ENCODE measurements at places on chromosomes 7 and 10.
A peak's percentile ranks its signal among the peaks of the same experiment; 100 is the strongest.

DNA sequence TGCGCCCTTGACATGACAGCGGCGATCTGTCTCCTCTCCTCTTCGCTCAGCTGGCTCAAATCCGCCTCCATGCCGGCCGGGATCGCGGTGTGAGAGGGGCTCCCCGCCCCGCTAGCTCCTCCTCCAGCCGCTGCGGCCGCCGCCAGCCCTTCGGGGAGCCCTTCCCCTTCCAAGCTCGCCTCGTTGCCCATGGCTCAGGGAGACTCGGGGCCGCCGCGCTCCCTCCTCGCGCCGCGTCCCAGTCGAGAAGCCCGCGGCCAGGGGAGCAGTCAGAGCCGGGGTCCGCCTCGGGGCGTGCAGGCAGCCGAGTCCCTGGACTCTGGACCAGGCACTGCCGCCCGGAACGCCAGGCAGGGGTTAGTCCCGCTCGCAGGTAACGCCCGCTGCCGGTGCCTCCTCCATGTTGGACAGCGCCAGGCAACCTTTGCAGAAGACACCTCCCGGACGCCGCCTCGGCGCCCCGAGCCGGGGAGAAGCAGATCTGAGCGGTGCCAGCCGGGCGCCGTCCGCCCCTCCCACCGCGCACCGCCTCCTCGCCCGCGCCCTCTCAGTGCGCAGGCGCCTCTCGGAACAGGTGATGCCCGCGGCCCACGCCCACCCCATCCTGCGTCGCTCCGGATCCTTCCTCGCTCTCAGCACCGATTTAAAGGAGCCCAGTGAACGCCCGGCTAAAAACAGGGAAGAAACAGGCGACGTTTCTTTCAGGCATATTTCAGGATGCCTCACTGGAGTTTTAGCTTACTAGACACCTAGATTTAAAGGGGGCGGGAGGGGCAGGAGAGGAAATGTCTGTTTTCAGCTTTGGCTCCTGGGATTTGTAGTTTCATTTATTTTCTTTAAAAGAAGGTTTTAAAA, at the start of gene PCLO:
TSS of gene PCLO (minus strand) at position 483 of the 855 bp plus-strand sequence. CDS start at position 191, 292 bp downstream.
- peak; percentile 90 for DNase-seq

- no peak for DNase-seq
Measured at GRCh38 chr7:66170309-66171231, 34.6 kb upstream of the TPST1 start.

DNA sequence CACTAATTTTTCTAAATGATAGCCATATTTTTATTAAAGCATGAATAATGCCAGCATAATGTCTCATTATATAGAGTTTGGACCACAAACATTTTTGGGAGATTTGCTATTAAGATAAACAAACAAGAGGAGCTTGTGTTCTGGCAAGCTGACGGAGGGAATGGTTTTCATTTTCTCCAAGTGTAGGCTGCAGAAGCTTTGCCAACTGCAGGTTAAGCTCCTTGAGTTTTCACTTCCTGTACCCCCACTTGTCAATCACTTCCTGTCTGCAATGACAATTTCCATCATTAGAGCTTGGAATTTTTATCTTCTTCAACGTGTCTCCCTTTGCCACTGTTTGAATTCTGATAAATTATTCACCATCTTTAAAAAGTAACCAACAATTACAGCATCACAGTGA, 13.4 kb downstream of the EBF3 start:
- no peak for DNase-seq

GRCh38 chr7:83613232-83613631, 35.7 kb downstream of the SEMA3E start:
- no peak for DNase-seq

DNA sequence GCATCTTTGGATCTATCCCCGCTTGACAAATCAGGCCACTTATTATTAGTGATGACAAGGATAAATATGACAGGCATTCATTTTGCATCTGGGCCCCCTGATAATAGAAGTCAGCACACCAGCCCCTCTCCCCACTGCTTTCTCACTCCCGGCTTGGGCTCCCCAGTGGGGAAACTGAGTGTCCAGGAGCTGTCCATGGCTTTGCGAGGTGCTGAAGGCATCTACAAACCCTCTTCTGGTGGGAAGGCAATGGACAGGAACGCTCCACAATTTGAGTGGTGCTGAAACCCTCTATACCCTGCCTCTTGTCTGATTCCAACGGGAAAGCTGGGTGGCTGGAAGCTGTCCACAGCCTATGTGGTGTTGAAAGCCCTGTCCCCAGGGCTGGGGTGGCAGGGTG, 61.7 kb upstream of the PCBD1 start:
- no peak for DNase-seq

- peak; percentile 49 for DNase-seq
Measured at GRCh38 chr10:93993782-93994437, at the start of gene PLCE1. TSS of gene PLCE1 (plus strand) at chr10:93993931. CDS start at chr10:94031047, 37,116 bp downstream.

- no peak for DNase-seq
Measured at GRCh38 chr10:48309711-48310226, 3.3 kb downstream of the MAPK8 start.

DNA sequence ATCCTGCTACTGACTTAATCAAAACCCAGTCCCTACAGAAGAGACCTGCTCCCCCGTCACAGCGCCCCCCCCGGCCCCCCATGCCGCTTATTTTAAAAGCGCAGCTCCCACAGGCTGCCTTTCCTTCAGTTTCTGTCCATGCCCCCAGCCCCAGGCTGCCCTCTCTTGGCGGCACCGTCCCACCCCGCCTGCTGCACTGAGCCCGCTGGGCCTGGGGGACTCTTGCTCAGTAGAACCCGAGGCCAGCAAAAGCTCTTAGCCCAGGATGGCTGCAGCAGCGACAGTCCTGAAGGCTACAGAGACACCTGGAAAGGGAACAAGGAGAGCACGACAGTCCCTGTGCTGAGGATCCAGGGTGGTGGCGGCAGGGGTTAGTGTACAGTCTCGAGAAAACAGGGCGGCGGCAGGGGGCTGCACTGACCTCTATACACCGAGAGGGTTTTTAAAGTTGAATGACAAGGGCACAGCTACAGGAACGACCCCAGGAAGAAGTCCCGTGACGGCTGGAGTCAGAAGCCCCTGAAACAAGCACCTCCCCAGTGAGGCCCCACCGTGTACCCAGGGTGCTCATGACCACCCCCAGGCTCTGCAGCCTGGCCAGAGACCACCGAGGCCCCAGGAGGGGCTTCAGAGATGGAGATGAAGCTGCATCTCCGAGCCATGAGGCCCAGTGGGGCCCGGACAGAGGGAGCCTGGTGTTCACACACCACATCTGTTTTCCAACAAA, 54.4 kb downstream of the ZRANB1 start:
- no peak for DNase-seq

- no peak for DNase-seq
Measured at GRCh38 chr10:77685432-77685831, 47.8 kb upstream of the KCNMA1 start.

Data from glutamatergic neuron (in vitro differentiated cells).